ENCODE measurements at places on chromosomes 16 and 17.

DNA sequence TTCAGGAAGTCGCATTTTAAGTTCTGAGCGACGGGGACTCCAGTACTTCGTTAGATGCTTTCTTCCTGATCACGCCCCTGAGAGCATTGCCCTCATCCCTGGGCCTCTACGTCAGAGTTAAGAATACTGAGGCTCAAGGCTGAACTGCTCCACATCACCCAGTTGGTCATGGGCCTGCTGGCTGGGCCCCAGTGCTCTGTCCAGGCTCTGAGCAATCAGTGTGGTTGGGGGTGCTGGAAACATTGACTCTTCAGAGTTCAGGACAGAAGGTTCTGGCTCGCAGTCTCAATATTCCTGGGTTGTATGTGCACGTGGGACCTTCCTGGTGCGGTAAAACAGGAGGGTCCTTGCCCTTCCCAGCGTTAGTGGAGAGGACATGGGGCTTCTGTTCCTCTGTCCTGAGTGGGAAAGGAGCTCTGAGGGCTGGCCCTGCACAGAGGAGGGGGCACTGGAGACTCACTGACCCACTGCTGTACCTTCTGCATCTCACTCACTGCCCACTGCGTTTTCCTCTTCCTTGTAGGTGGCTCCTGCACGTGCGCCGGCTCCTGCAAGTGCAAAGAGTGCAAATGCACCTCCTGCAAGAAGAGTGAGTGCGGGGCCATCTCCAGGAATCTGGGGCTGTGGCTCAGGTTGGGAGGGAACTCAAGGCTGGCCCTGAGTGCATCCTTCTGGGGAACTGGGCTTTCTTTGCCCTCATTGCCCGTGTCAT, 518 bp downstream of the MT1E start:
- DNase-seq: no peak

DNA sequence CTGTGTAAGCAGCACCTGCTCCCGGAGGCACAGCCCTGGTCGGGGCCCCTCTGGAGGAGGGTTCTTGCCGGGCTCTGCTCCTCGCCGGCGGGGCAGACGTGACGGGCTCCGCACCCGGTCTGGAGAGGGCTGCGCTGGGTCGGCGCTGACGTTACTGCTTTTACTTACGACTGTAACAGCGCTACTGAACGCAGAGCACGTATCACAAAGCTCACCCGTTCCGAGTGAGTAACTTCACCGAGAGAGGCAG, 1.3 kb upstream of the RAB40C start:
- DNase-seq: peak; percentile 72

DNA sequence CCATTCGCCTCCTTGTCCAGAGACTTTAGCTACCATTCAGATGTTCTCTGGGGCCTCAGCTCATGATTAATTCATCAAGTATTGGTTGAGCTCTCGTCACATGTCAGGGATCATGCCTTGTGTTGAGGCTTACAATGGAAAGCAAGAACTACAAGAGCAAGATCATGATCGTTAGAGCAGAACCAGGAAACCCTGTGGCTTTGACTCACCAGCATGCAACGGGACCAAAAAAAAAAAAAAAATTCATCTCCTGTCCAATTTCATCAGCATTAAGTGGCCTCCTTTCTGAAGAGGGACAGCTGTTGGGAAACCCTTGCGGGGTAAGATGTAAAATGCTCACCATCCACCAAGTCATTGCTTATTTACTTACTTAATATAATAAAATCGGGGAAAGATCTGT, 12.1 kb upstream of the USP10 start:
- DNase-seq: peak; percentile 46

- no peak for DNase-seq
These were observed 1.5 kb upstream of the BICDL2 start for GRCh38 chr16:3038256-3038655.

DNA sequence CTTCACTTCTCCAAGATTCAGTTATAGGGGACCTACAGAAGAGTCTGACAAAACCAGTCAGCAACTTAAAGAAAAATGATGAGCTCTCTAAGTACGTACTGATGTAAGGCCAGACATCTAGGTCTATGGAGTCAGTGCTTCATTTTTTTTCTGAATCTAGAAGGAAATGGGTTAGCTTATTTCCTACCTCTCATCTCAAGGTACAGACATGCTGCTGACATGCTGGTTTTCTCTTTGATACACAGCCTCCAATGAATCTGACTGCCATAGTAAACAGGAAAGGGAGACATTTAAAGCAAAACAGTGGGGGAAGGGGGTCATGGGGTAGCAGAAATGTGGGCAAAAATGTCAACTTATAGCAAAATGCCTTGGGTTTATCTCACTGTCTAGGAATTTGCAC, 16.4 kb downstream of the CDR2 start:
- no peak for DNase-seq

DNA sequence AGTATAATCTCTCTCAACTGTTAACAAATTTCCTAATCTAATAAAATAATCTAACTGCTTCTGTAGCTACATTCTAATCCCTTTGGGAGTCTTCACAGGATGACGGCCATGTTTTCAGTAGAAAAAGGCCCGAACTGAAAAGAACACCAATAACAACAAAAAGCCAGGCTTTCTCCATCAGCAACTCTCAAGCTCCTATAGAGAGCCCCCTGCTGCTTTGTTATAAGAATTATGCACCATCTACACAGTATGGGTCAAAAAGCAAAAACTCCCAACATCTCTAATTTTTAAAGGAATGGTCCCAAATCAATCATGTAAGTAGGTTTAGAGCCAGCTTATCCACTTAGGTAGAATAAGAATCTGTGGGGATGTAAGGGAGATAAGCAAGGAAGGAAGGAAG, 163.6 kb upstream of the C17orf78 start:
- no peak for DNase-seq

- no peak for DNase-seq
These were observed 29.8 kb upstream of the C1QL1 start for GRCh38 chr17:44997733-44998520.

DNA sequence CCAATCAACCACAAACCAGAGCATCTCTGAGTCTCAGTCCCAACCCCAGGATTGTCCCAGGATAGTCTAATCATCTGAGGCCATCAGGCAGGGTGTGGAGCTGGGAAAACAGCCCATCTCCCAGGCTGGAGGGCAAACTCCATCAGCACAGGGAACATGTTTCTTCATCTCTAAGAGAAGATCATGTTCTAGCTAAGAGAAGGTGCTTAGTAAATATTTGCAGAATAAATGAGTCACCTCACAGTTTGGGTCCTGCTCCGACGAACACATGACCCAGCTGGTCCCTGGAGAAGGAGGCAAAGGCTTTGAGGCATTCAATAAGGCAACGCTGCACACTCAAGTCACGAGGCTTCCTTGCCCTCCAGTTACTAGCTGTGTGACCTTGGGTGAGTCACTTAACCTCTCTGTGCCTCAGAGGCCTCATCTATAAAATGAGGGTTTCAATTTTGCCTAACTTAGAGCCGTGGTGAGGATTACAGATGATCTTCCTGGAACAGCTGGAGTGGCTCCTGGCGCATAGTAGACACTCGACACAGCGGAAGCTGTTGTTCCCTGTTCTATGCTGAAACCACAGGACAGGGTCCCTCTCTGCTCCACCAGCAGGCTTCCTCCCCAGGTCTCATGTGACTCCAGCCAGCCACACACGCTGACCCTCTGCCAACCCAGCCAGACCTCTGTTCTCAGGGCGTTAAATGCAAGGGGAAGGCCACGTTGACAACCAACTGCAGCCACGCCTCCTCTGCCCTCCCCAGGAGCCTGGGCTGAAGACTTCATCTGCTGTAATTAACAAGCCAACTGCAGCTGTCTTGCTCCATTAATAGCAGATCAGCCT, 10.3 kb upstream of the RPL38 start:
- DNase-seq: no peak

GRCh38 chr17:8894673-8895578, 27.5 kb upstream of the PIK3R6 start:
- no peak for DNase-seq

GRCh38 chr16:3909791-3910583, 29.5 kb upstream of the CREBBP start:
- DNase-seq: no peak

DNA sequence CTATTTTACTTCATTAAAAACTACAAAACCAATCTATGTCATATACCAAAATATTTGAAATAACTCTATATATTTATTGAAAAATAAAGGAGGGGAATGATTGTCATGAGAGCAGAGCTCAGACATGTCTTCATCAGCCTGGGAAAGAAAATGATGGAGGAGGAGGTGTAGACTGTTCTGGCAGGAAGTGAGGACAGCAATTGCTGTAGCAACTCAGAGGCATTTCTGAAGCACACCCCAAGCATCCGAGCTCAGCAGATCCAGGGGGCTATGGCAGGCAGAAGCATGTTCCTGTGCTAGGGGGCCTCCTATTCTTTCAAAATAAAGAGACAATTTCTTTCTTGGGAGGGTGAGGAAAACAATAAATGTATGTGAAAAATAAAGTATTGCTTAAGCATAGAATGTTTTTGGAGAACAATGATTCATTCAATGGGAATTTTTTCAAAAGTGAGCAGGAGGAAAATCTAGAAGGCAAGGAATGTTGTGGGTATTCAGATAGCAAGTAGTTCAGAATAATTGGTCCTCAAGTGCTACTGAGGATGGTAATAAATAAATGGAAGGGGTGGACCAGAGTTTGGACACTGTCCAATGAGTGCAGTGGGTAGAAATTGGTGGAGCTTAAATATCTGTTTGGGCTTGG, 383.4 kb downstream of the CDH11 start:
- no peak for DNase-seq

GRCh38 chr17:44904001-44904984, 5.0 kb upstream of the EFTUD2 start:
- no peak for DNase-seq

DNA sequence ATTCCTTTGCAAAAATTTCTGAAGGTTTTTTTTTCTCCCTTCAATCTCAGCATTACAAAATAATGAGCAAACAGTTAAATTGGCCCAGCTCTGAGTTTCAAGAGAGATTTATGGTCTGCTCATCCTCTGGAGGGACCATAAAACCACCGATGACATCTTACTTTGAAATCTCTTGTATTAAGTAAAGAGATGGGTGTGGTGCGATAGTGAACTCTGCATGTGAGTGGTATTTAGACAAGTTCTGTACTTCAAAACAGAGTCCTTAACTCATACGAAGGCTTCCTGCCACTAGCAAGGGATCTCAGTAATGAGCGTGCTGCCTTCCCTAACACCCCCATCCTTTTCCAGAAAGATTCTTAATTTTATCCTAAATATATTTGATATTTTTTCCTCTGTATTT, 2.1 kb downstream of the FAM20A start:
- no peak for DNase-seq

GRCh38 chr17:9439851-9440250, 135.8 kb downstream of the STX8 start:
- DNase-seq: no peak
